ENCODE measurements at places on chromosomes 2 and 18. TPM values are rescaled to one million over a fixed set of nuclear protein-coding genes. Genes with fewer than 3 reads are reported as not detected.
A peak's percentile ranks its signal among the peaks of the same experiment; 100 is the strongest.

The RTP5 gene
- total RNA-seq, result not detected

The VSNL1 gene
- 0.96 TPM for total RNA-seq

The REG3G gene
- total RNA-seq, result not detected

The PRSS56 gene
- not detected for total RNA-seq

The HOXD8 gene
- 17.1 TPM for total RNA-seq

The GRHL1 gene
- total RNA-seq, result 24.7 TPM

The CHCHD5 gene
- total RNA-seq, result 11.1 TPM

GRCh38 chr2:97708608-97709007 lies 4.8 kb upstream of the ZAP70 start:
- peak; percentile 3 for DNase-seq
- H3K27ac ChIP-seq, result no peak overlapping the region
- H3K36me3 ChIP-seq, result no peaks in the 10 kb centered on the region
- H3K4me1 ChIP-seq, result no peaks in the 10 kb centered on the region
- no peak overlapping the region for H3K4me3 ChIP-seq
- no peaks in the 10 kb centered on the region for H3K27me3 ChIP-seq

DNA sequence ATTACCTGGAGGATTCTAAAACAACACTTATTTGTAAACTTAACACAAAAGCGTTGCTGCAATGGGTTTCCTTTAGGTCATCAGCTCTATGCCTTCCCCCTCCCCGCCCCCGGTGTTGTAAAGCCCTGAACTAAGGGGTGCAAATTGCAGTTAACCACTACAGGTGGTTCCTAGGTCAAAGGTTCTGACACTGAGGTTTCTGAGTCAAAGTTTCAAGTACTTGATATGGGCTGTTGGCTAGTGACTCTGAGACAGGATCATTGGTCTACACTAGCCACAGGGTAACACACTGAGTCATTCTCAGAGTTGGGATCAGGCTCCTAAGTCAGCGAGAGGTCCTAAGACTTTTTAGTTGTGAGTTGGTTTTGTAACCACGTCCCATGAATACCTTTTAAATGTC lies 15.4 kb downstream of the IL1B start:
- no peaks in the 10 kb centered on the region for H3K36me3 ChIP-seq
- H3K27ac ChIP-seq, result no peak overlapping the region
- H3K4me3 ChIP-seq, result no peak overlapping the region
- H3K27me3 ChIP-seq, result no peaks in the 10 kb centered on the region
- no peak for DNase-seq

GRCh38 chr2:172496160-172496608 lies 59.7 kb upstream of the PDK1 start:
- DNase-seq, result no peak
- H3K27ac ChIP-seq, result peak overlapping the region; percentile 2
- H3K36me3 ChIP-seq, result no peaks in the 10 kb centered on the region
- H3K27me3 ChIP-seq, result no peaks in the 10 kb centered on the region
- H3K4me1 ChIP-seq, result no peaks in the 10 kb centered on the region

DNA sequence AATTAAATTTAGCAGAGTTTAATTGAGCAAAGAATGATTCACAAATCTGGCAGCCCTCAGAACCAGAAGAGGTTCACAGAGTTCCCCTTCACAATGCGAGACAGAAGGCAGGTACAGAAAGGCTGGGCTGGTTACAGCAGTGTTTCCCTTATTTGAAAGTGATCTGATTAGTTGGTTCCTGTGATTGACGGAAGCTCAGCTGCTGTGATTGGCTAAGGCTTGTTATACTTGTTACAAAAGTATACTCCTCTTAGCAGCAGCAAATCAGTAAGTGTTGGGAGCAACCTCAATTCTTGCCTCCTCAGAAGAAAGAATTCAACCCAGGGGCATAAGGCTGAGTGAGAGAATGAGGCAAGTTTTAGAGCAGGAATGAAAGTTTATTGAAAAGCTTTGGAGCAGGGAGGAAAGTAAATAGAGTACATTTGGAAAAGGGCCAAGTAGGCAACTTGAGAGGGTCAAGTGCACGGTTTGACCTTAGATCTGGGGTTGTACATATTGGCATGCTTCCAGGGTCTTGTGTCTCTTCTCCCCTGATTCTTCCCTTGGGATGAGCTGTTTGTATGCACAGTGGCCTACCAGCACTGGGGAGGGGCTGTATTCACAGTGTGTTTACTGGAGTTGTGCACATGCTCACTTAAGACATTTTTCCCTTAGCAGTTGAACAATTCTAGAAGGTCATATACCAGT lies 431.8 kb upstream of the RAB12 start:
- peaks cover 4% of the 10 kb centered on the region for H3K4me1 ChIP-seq
- H3K27me3 ChIP-seq, result no peaks in the 10 kb centered on the region
- no peaks in the 10 kb centered on the region for H3K36me3 ChIP-seq
- no peak for DNase-seq

DNA sequence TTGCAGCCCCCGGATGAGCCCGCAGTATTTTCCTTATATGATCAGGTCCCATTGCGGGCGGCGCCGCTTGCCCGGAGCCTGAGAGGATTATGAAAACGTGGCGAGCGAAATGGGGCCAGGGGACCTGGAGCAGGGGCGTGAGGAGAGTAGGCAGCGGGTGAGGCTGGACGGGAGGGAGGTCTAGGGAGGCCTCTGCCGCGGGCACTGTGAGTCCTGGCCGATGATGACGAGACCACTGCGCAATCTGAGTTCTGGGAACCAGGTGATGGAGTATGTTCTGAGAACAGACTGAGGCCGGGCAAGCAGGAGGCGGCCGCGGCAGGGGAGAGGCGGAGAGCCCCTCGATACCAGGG lies 790 bp upstream of the ACAA2 start:
- H3K27me3 ChIP-seq, result no peaks in the 10 kb centered on the region
- H3K36me3 ChIP-seq, result no peaks in the 10 kb centered on the region
- no peaks in the 10 kb centered on the region for H3K4me1 ChIP-seq
- peak overlapping the region; percentile 98 for H3K27ac ChIP-seq

GRCh38 chr2:157948856-157949255 lies 72.7 kb upstream of the ACVR1 start:
- no peak overlapping the region for H3K27ac ChIP-seq
- no peaks in the 10 kb centered on the region for H3K4me1 ChIP-seq
- H3K36me3 ChIP-seq, result no peaks in the 10 kb centered on the region
- no peaks in the 10 kb centered on the region for H3K27me3 ChIP-seq
- no peak overlapping the region for H3K4me3 ChIP-seq

DNA sequence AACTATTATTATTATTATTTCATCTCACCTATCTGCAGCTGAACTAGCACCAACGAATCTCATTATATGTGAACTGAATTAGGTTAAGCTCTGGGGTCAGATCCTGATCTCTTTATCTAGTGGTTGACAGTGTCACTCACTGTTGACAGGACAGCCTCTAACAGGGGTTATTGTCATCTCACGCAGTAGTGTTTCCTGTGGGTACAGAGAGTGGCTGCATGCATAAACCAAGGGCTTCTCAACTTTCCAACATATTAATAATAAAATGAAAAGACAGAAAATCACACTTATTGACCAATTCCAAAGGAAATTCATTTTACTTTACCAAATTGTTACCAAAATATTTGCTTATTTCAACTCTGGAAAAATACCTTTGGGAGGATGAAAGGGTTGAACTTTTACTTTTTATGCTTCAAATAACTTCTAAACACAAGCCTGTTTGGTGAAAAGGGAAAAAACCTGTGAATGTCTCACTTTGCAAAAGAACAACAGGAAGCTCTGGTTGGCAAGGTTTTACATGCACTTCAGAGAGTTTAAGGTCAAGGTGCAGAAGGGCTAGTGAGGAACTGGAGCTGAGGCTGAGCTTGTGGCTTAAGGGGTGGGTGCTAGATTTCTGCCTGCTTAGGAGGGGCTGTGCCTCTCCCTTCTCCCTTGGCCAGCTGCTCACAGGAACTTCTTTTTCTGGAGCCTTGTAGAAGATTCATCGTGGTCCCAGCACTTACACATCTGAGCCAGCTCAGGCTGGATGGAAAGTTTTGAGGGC lies 72.6 kb downstream of the CTAGE1 start:
- no peaks in the 10 kb centered on the region for H3K36me3 ChIP-seq
- H3K27me3 ChIP-seq, result peaks cover 23% of the 10 kb centered on the region
- H3K4me3 ChIP-seq, result no peak overlapping the region
- H3K27ac ChIP-seq, result peak overlapping the region; percentile 89
- peaks cover 13% of the 10 kb centered on the region for H3K4me1 ChIP-seq

GRCh38 chr2:233411162-233411561 lies 56.9 kb downstream of the DGKD start:
- H3K27ac ChIP-seq, result peak overlapping the region; percentile 88
- H3K27me3 ChIP-seq, result no peaks in the 10 kb centered on the region

- H3K36me3 ChIP-seq, result no peaks in the 10 kb centered on the region
- H3K27me3 ChIP-seq, result no peaks in the 10 kb centered on the region
- no peak for DNase-seq
- H3K27ac ChIP-seq, result no peak overlapping the region
Measured at GRCh38 chr2:241072553-241073165, 29.4 kb downstream of the MTERF4 start.
